ENCODE measurements at places on chromosomes 16 and 17.

- no peak for DNase-seq
Observed at GRCh38 chr17:76574166-76574565, 11.5 kb downstream of the ST6GALNAC2 start.

GRCh38 chr17:82175951-82176350 lies 36.7 kb downstream of the CCDC57 start:
- no peak for DNase-seq

DNA sequence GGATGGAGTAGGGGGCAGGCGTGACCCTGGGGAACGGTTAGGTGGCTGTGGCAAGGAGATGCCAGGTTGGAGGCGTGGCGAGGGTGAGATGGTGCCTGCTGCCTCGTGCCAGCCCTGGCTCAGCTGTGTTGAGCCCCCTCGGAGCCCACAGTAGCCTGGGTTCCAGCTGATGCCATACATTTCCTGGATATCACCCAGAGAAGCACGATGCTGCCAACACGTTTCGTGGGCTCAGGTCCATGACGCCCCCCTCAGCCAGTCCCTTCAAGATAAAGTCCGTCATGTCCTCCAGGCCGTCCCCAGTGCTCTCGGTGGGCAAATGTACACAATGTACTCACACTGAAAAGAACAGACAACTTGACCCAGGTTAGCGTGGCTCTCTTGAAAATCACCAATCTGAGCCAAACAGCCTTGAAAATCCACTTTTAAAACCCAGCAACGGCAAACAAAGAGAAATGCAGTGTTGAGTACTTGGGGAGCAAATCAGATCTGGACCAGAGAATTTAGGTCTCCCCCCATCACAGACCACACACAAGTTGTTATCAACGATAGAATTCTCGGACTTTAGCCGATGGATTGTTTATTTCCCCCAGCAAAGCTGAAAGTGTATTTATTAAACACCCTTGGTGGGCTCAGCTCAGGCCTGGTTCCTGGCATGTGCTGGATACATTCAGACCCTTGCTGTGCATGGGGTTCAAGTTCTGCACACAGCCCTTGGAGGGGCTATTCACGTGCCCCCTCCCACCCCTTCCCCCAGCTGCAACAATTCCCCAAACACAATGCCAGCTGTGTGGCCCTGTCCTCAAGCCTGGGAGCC lies 102.8 kb upstream of the PLCG2 start:
- DNase-seq, result no peak

DNA sequence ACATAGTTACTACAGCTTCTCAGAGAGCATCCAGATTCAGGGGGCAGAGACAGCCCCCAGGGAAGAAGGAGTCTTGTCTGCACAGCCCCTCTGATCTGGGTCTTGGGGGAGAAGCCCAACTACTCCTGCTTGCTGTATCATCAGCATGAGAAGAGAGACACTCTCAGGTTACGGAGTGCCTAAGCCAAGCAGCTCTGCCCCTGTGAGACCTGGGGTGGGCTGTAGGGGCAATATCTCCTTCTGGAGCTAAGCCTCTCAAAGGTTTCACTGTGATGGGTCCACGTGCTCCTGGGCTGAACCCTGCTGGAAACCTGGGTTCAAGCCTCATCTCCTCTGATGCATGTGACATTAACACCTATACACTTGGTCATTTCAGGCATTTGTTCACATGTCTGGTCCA lies 123.2 kb downstream of the CPPED1 start:
- DNase-seq, result no peak

DNA sequence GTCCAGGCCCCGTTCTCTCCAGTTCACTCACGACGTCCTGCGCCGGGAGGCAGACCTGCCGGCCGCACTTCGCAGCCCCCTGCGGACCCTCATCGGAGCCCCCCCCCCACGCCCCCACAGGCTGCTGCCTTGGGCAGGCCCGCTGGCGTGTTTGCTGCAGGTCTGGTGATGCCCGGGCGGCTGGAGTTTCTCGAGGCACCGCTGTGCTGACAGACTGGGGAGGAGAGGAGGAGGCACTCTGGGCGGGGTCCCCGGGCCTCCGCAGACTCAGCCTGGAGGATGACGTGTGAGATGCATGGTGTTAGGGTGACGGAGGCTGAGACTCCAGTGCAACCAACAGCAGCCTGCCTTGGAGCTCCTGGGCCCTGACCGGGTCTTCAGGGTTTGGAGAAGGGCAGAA lies 24.1 kb downstream of the BAIAP2 start:
- DNase-seq, result no peak

- DNase-seq, result peak; percentile 36
Observed at GRCh38 chr17:75457047-75457654, 716 bp downstream of the TMEM94 start.

- peak; percentile 60 for DNase-seq
Observed at GRCh38 chr17:39576187-39576586, 31.5 kb downstream of the NEUROD2 start.

Data from SK-MEL-5 (cell line).